CD4-positive, alpha-beta memory T cell (primary cell): ENCODE measurements at places on chromosomes 2 and 18. TPM values are rescaled to one million over a fixed set of nuclear protein-coding genes. Genes with fewer than 3 reads are reported as not detected.

DNA sequence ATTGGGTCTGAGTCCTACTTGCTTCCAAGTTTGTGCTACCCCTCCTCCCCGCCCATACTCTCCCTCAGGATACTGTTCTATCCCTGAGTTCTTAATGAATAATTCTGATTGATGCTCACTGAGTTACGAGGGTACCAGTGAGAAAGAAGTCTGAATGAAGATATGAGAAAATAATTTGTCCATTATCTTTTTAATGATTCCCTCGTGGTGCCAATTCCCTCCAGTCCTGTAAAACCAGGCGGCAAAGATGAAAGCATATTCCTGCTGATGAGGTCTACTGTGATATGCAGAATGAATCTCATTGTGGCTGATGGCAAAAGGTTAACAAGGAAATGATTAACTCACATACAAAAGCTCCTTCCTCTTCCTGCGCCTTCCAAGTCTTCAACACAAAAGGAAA lies 650.2 kb upstream of the SLC39A10 start:
- DNase-seq = no peak
- no peak overlapping the region for H3K27ac ChIP-seq
- H3K27me3 ChIP-seq = no peaks in the 10 kb centered on the region
- no peak overlapping the region for H3K4me3 ChIP-seq
- H3K4me1 ChIP-seq = no peaks in the 10 kb centered on the region
- H3K36me3 ChIP-seq = no peaks in the 10 kb centered on the region

DNA sequence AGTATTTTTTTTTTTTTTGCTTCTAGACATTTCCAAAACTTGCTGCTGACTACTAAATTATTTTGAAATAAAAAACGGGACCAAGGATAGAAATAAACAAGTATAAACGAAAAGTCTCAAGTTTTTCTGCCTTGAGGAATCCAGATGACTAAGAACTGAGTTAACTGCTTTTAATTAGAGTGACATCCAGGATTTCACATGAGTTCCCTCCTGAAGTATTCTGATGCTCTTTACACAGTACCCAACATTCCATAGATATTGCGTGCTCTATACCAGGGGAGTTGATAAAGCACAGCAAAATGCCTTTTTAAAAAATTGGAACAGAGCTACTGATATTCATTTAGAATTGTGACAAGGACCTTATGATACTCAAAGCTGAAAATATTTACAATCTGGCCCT lies 618.0 kb downstream of the CCDC85A start:
- no peaks in the 10 kb centered on the region for H3K27me3 ChIP-seq
- H3K4me1 ChIP-seq = no peaks in the 10 kb centered on the region
- H3K36me3 ChIP-seq = no peaks in the 10 kb centered on the region
- no peak for DNase-seq

DNA sequence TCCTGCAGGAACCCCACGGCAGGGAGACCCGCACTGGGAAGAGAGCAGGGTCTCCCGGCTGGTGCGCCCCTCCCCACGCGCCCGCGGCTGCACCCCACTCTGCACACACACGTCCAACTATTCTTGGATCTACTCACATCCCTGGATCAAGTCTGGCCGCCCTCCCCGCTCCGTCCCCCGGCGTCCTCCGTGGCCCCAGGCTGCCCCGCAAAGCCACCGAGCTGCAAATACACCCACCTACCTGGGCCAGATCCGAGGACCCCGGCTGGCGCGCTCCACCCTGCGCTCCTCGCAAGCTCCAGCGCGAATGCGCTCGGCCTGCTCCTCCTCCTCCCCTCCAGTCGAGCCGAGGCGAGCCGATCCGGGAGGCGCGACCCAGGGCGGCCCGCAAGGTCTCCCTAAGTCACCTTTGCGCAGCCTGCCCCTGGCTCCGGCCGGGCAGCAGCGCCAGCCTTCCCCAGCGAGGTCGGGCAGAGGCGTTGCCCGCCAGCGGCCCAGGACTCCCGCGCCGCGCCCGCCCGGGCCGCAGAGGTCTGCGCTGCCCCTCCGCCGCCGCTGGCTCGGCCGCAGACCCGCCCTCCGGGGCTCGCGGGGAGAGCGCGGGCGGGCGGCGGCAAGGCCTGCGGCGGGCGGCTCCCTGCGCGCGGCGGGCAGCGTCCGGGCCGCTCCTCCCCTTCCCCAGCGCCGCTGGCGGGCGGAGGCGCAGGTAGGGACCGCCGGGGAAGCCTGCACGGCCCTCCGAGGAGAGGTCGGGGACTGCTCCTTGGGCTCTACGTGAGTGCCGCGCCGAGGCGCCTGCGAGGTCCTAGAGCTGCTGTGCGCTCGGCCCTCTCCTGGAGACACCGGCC lies 126.0 kb downstream of the OSBPL1A start:
- no peaks in the 10 kb centered on the region for H3K27me3 ChIP-seq
- peaks cover 5% of the 10 kb centered on the region for H3K4me1 ChIP-seq
- H3K36me3 ChIP-seq = no peaks in the 10 kb centered on the region
- H3K4me3 ChIP-seq = no peak overlapping the region
- DNase-seq = no peak

The SRD5A2 gene
- polyA plus RNA-seq = not detected

The TYMS gene
- polyA plus RNA-seq = 0.33 TPM

DNA sequence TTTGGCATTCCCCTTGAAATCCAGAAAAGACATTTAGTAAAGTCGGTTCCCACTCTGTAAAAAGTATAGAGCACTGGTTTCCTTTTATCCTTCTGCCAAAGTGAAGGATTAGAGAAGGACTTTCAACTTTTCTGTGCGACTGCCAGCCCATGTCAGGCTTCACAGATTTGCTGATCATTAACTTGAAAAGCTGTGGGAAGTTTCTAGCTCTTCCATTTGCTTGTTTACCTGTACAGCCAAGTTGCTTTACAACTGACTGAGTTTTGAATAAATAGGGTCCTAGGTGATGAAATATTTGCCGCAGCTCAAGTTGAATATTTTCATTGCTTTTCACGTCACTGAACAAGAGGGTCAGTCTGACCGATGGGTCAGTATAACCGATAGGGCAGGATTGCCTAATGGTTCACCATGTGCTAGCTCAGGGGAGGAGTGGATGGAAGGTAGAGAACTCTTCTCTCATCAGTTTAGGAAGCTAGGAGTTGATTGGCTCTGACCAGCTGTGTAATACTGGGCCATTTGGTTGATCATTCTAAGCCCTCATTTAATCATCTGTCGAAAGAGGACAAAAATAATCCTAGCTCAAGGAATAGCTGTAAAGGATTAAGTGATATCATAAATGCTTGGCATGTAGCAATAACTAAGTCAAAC lies 30.4 kb downstream of the UPP2 start:
- no peak overlapping the region for H3K4me3 ChIP-seq
- H3K36me3 ChIP-seq = no peaks in the 10 kb centered on the region
- no peaks in the 10 kb centered on the region for H3K27me3 ChIP-seq

The COLEC11 gene
- polyA plus RNA-seq = 0.30 TPM

The CPS1 gene
- not detected for polyA plus RNA-seq

GRCh38 chr2:206160125-206160806 lies 571 bp downstream of the EEF1B2 start:
- H3K4me3 ChIP-seq = peak overlapping the region; percentile 78
- H3K4me1 ChIP-seq = peaks cover 47% of the 10 kb centered on the region
- no peaks in the 10 kb centered on the region for H3K27me3 ChIP-seq
- no peak for DNase-seq

The RALB gene
- 34.8 TPM for polyA plus RNA-seq

- H3K36me3 ChIP-seq = no peaks in the 10 kb centered on the region
- no peaks in the 10 kb centered on the region for H3K27me3 ChIP-seq
- no peaks in the 10 kb centered on the region for H3K4me1 ChIP-seq
Measured at GRCh38 chr2:168278424-168278888, 31.1 kb upstream of the STK39 start.

GRCh38 chr18:9820719-9821118 lies 65.1 kb upstream of the TXNDC2 start:
- H3K4me3 ChIP-seq = no peak overlapping the region
- no peaks in the 10 kb centered on the region for H3K36me3 ChIP-seq
- no peak for DNase-seq
- no peak overlapping the region for H3K27ac ChIP-seq

DNA sequence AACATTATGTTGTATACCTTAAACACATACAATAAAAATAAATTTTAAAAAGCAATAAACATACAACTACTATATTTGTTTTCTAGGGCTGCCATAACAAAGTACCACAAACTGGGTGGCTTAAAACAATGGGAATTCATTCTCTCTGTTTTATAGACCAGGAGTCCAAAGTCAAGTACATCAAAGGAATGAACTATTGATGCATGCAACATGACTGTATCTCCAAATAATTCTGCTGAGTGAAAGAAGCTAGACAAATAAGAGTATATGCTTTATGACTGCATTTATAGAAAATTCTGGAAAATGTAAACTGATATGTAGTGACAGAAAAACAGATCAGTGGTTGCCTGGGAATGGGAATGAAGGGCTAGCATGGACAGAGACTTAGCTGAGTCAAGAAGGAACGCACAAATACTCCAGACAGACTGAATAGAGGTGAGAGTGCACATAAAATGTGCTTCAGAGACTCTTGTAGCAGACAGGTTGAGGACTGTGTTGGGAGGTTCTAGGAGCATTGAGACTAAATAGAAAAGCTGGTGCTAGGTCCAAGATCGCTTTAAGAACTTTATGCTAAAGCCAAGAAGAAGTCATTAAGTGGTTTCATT lies 11.0 kb upstream of the PLA2R1 start:
- H3K27me3 ChIP-seq = no peaks in the 10 kb centered on the region
- H3K4me3 ChIP-seq = no peak overlapping the region
- DNase-seq = no peak

GRCh38 chr2:95346231-95346737 lies 49.1 kb downstream of the KCNIP3 start:
- H3K27me3 ChIP-seq = peaks cover 4% of the 10 kb centered on the region
- no peak for DNase-seq
- H3K4me1 ChIP-seq = peaks cover 10% of the 10 kb centered on the region
- no peak overlapping the region for H3K27ac ChIP-seq

DNA sequence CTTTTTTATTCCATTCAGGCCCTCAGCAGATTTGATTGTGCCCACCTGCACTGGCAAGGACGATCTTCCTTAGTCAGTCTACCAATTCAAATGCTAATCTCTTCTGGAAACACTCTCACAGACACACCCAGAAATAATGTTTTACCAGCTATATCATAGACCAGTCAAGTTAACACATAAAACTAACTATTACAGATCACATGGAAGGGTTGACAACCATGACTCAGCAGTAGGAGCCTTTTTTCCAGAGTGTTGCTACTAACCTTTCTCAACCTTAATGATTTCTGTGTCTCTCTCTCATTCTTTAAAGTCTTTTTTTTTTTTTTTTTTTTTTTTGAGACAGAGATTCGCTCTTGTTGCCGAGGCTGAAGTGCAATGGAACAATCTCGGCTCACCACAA lies 143.5 kb upstream of the MSH6 start:
- no peaks in the 10 kb centered on the region for H3K27me3 ChIP-seq
- no peak overlapping the region for H3K27ac ChIP-seq
- no peaks in the 10 kb centered on the region for H3K4me1 ChIP-seq
- no peak for DNase-seq
- H3K4me3 ChIP-seq = no peak overlapping the region

DNA sequence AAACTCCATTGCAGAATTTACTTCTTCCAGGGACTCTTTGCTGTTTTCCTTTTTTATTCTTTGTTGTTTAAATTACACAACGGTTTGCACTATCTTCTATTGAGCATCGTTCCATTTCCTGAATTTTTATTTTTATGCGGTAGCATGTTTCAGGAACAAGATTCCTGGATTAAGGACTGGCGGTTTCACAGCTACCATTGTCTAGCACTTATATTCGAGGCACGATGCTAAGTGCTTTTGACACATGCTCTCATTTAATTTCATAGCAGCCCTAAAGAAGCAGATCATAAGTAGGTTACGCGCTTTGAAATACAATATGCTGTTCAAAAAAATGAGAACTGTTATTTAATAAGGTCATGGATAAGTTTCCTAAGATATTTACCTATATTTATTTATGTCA lies 354.4 kb downstream of the ARL6IP6 start:
- DNase-seq = no peak
- H3K27me3 ChIP-seq = no peaks in the 10 kb centered on the region
- no peaks in the 10 kb centered on the region for H3K36me3 ChIP-seq
- no peak overlapping the region for H3K27ac ChIP-seq
- no peaks in the 10 kb centered on the region for H3K4me1 ChIP-seq

The SLC30A3 gene
- polyA plus RNA-seq = not detected

The PRKRA gene
- polyA plus RNA-seq = 57.1 TPM

- no peak for DNase-seq
- no peaks in the 10 kb centered on the region for H3K36me3 ChIP-seq
- no peaks in the 10 kb centered on the region for H3K27me3 ChIP-seq
- no peak overlapping the region for H3K27ac ChIP-seq
- no peak overlapping the region for H3K4me3 ChIP-seq
- peaks cover 26% of the 10 kb centered on the region for H3K4me1 ChIP-seq
Measured at GRCh38 chr2:226832061-226832460, 3.8 kb upstream of the RHBDD1 start.
